ENCODE measurements at places on chromosomes 1 and 21. TPM values are rescaled to one million over a fixed set of nuclear protein-coding genes. Genes with fewer than 3 reads are reported as not detected.

The C1QTNF12 gene
- 8.5 TPM for total RNA-seq

DNA sequence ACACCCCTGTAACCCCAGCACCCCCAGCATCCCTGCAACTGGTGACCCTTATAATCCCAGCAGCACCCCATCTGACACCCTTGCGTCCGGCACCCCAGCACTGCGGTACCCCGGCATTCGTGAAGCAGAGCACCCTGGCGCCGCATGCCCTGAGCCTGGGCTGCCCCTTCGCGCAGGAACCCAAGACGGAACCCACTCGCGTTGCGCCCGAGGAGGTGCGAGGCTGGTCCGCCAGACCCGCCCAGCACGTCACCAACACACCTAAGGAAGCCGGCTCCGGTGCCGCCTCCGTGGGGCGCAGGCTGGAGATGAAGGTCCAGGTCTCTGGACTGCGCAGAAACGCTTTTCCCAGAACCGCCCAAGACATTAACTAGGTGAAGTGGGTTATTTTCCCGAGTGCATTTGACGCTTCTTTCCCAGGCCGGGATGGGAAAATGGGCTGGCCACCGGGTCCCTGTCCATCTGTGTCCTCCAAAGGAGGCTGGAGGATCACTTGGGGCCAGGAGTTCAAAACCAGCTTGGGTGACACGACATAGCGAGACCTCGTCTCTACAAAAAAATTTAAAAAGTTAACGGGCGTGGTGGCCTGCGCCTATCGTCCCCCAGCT, 15.9 kb upstream of the RNF187 start:
- no peak for DNase-seq

GRCh38 chr1:193251950-193252349, 65.5 kb upstream of the B3GALT2 start:
- no peak for DNase-seq

DNA sequence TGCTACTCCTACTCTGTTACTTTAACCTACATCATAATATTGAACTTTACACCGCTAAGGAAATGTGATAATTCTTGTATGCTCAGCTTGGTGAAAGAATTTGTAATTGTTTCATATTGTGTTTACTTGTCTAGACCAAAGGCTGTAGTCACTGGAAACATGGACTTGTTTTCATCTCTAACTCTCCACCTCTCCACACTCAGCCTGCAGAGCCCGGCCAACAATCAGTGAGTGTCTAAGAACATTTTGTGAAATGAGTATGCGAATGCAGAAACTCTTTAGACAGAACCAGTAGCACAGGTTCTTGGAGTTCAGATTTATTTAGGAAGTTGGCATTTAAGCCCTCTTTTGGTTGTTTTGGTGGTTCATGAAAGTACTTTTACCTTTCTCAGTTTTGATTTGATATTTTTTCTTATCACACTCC, 3.2 kb upstream of the RWDD3 start:
- no peak for DNase-seq

DNA sequence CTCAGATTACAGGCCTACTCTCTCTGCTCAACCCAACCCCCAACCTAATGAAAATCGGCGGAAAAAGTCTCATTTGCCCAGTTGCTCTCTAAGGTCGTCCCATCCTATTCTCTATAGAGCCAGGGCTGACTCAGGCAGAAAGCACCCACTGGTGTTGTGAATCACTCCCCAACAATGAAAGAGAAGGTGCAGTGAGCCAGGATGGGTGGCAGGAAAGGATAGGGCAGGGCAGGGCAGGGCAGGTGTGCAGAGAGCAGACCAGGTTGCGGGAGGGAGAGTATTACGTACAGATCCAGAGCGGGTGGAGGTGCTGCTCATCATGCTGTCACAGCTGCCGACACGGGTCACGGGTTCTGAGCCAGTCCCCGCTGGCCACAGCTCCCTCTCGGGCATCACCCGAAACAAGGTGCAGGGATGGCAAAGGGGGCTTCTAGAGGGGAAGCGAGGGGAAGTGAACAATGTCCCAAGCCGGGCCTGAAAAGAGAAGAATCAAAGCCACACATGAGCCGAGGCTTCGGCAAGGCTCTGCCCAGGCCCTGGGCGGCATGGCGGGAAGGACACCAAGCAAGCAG, 5.3 kb downstream of the C1orf116 start:
- no peak for DNase-seq

GRCh38 chr1:211732293-211732980, 57.0 kb upstream of the NEK2 start:
- no peak for DNase-seq

DNA sequence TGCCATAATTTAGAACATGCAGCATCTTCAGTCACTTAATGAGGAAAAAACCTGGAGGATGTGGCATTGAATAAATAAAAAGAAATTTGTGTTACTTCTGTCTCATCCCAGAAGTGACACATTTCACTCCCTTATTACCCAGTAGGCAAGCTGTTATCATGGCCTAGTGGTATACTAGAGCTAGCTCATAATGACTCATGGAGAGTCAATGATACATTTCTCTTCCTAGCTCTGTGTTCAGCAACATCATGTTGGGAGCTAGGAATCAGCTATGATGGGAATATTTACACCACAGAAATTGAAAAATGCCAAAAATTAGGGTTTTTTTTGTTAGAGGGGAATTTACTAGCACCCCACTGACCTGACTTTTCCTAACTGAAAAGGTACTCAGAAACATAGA, 182.7 kb downstream of the HMCN1 start:
- DNase-seq = no peak

DNA sequence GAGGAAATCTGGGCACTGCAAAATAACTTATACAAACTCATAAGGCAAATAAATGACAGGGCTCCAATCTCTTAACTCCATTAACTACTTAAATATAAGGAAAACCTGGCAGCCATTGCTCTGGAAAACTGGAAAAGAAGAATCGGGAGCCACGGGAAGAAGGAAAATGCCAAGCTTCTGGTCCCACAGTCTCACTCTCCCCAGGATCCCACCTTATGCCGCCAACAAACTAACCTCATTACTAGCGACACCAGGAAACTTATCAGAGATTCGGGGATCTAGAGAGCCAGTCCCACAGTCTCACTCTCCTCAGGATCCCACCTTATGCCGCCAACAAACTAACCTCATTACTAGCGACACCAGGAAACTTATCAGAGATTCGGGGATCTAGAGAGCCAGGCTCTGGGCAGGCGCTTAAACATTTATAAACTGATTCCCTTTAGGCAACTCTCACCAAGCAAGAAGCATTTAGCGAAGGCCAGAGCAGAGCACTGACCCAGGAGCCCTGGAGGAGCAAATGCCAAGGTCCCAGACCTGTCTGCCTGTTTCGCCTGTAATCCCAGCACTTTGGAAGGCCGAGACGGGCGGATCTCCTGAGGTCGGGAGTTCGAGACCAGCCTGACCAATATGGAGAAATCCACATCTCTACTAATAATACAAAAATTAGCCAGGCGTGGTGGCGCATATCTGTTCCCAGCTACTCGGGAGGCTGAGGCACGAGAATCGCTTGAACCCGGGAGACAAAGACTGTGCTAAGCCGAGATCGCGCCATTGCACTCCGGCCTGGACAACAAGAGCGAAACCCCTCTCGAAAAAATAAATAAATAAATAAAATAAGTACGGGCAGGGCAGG, 720 bp downstream of the PSMB2 start:
- no peak for DNase-seq
